ENCODE measurements at places on chromosomes 11 and 22. TPM values are rescaled to one million over a fixed set of nuclear protein-coding genes. Genes with fewer than 3 reads are reported as not detected.

DNA sequence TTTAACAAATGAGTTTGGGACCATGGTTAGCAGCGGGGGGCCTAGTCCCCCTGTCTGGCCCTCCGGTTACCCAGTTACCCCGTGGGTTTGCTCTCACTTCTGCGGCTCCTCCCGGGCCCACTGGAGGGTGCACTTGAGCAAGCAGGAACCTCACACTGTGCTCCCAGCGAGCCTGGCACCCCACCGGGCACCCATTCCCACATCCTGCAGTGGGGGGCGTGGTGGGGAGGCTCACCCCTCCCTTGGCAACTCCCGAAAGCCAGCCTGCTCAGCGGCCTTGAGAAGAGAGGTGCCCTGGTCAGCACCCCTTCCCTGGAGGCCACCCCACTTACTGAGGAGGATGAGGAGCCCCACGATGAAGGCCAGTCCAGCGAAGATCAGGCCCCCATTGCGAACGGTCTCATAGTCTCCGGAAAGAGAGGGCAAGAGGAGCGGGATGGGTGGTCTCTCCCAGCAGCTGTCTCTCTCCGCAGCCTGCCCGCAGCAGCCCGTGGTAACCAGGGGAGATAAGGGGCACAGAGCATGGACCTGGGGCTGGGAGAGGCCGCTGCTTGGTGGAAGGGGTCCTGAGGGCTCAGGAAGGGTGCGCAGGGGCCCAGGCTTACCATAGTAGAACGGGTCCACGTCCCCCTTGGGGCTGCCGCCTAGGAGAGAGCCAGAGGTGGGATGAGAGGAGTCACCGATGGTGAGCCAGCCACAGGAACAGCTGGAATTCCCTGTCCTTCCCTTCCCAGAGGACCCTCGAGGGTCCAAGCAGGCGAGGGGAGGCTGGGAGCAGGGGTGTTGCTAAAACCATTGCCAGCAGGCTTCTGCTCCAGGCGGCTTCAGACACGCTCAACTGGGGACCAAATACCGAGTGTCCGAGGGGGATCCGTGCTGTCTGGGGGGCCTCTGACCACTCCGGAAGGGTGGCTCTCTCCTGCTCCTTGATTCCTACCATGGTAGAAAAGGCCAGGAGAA, 2.2 kb downstream of the FXYD2 start:
- no peak for DNase-seq

DNA sequence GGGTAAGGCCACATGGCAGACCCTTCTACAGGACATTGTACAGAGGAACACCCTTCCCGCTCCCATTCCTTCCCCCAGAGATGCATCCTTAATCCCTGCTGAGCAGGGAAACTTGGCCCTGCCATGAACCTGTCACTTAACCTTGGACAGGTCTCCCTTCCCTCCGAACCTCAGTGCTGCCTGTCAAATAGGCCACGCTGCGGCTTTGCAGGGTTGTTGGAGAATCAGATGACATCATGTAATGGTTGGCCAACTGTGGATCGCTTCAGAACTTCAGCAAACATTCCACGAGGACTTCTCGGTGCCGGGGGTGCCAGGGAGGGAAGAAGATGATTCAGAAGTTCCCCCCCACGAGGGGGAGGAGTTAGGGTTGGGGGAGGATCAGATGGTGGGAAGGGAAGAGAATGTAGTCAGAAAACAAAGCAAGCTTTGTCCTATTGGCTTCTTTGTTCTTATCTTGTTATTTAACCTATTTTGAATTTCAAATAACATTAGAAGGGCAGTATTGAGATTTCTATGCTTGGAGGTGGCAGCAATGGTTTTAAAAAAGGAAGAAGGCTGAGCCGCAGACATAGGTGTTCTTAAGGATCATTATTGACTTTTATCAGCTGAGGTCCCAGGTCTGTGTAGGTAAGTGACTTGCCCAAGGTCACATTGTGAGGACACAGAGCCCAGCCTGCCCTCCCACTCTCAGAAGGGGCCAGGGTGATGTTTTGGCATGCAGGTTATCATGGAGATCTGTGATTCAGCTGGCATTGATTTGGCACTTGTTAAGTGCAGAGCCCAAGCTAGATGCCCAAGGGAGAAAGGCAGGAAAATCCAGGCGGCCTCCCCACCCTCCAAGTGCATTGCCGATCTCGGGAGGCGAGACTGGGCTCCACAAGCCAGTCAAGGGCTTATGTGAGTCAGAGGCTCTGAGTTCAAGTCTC, 3.1 kb downstream of the CDC42EP1 start:
- DNase-seq, result no peak

GRCh38 chr11:79482800-79483199, 42.0 kb upstream of the TENM4 start:
- no peak for DNase-seq

Gene TSG101
- 103 TPM for polyA plus RNA-seq

- DNase-seq, result no peak
Observed at GRCh38 chr22:24816806-24817205, 10.8 kb downstream of the SGSM1 start.
